ENCODE measurements at places on chromosomes 7 and 10.

DNA sequence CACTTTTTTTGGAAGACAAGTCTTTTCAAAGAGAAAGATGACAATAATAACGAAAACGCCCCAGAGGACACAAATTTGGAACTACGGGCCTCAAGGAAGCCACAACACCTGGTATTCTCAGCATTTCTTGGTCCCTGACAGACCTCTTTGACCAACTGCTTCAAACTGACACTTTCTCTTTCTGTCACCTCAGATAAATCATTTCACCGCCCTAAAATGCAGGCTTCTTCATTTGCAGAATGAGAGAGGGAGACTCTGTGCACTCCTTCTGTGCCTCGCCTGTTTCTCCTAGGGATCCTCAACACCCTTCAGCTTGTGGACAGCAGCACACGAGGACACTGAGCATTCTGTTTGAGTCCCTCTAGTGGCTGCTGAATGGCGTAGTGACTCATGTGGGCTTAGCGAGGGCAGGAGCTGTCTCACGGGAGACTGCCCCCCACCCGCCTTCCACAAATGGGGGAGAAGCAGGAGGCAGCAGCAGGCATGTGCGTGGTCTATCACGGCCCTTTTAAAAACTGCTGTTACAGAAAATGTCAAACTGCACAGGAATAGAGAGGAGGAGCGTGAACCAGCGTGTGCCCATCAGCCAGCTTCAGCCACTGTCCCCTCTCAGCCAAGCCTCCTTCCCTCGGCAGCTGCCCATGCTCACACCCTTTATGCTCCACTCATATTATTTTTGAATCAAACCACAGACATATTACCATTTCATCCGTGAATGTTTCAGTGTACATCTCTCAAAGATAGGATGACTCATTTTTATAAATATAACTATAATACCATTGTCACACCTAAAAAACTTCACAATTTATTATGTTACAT, 41.4 kb downstream of the GSDME start:
- DNase-seq = no peak

DNA sequence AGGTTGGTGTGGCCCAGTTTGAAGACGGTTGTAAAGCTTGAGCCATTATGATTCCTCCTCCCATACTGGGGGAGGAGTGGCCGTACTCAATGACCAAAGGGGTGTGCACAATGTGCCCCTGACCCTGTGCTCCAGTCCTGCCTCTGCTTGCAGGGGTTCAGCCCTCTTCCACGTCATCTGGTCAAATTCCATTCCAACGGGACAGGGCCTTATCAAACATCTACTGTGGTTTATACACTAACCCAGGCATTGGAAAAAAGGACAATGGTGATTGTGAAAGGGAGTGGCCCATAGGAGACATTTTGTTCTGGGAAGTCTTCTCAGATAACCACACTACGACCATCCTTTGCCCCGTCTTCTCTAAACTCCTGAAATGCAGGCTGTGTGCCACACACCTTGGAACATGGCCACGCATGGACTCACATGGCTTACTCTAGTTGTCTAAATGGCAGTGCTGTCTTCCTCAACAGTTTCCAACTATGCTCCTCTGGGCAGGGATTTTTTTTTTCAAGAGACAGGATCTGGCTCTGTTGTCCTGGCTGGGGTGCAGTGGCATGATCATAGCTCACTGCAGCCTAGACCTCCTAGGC, 103.0 kb downstream of the JCAD start:
- no peak for DNase-seq

DNA sequence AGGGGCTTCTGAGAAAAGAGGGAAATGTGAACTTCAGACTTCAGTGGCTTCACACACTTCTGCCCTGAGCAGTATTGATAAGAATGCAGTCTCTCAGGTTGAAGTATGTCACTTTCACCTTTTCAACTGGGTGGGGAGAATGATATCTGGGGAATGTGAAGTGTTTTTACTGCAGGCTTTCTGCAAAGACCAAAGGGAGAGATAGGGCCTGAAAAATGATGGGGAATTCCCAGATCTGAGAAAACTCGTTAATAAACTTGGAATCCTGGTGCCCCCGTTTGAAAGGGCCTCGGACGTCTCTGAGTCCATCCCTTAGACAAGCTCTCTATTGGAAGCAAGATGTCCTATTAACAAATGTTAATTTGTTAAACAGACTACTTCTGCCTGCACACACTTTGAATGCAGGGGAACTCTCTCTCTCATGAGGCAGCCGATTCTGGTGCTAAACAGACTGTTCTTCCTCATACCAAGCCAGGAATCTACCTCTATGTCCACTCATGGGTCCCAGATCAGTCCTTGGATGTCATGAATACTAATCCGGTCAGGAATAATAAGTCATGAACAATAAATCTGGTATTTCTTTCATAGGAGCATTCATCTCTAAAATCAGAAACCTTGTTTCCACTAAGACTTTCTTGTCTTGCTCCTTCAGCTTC, 193.6 kb downstream of the JCAD start:
- DNase-seq = no peak

GRCh38 chr7:10998996-10999757, 25.5 kb downstream of the PHF14 start:
- no peak for DNase-seq

GRCh38 chr10:105010411-105011121, 369.5 kb downstream of the SORCS3 start:
- DNase-seq = no peak

GRCh38 chr10:97911217-97911616, 61.6 kb downstream of the GOLGA7B start:
- DNase-seq = no peak

GRCh38 chr10:91901784-91902677, 7.3 kb downstream of the FGFBP3 start:
- no peak for DNase-seq

- no peak for DNase-seq
Observed at GRCh38 chr10:77006836-77007511, 630.6 kb downstream of the KCNMA1 start.

GRCh38 chr7:47946581-47947354, 1.5 kb downstream of the PKD1L1 start:
- DNase-seq = no peak

DNA sequence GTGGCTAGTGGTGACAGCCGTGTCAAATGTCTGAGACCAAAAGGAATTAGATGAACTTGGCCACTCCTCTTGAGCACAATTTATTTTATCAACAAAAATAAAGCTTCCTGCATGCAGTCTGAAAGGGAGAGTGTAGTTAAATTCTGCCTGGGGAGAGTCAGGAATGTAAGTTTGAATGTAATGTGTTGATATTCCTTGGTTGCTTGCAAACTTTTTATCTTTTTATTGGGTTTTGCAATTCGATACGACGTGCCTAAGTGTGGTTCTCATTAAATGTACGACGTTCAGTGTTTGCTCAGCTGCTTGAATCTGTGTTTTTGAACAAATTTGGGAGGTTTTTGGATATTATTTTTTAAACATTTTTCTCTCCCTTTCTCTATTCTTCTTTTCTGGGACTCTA, 839.9 kb downstream of the CCSER2 start:
- no peak for DNase-seq

DNA sequence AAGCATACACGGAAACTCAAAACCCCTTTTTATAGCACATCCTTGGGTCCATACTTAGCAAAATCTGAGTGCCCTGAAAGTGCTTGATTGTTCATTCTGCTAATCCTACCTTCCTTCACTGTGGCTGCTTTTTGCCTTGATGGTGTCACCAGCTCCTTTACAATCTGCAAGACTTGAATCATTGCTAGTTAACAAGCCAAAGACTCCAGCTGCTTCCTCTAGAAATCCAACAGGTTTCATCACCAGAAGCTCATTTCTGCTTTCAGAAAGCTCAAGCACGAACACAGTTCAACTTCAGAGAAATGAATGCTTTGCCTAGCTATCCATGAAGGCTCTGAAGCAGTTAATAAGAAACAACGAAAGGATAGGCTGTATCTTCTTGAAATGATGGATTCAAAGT, 38.0 kb downstream of the USP6NL start:
- DNase-seq = no peak

DNA sequence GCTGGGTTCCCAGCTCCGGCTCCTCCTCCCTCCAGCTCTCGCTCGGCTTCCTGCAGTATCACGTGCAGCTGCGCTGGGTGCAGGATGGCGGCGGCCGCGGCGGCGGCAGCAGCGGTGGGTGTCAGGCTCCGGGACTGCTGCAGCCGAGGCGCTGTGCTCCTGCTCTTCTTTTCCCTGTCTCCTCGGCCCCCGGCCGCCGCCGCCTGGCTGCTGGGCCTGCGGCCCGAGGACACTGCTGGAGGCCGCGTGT, at the start of gene CNNM1:
CNNM1 (plus strand) TSS at position 53 of the 250 bp plus-strand sequence; CDS start at position 85, 32 bp downstream.
- no peak for DNase-seq

DNA sequence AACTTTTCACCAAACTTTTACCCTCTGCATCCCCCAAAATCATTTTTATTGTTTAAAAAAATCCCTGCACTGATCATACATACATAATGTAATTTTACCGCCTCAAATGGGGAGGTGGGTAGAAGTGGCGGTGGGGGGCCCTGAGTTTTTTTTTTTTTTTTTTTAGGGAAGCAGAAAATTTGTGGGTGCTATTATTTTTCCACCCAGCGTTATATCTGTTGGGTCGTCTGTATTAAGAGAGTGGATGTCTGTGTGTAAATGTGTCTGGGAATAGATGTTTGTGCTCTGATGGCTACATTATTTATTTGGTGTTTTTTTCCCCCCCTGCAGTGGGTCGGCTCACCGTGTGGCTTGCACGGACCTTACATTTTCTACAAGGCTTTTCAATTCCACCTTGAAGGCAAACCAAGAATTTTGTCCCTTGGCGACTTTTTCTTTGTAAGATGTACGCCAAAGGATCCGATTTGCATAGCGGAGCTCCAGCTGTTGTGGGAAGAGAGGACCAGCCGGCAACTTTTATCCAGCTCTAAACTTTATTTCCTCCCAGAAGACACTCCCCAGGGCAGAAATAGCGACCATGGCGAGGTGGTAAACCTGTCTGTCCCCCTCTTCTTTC, 438 bp downstream of the ARID5B start:
- no peak for DNase-seq

GRCh38 chr10:72729528-72729927, 37.6 kb downstream of the MCU start:
- no peak for DNase-seq

- no peak for DNase-seq
Observed at GRCh38 chr10:79463578-79464496, 18.4 kb upstream of the ZCCHC24 start.

- no peak for DNase-seq
Observed at GRCh38 chr7:101701153-101701794, 72.2 kb upstream of the MYL10 start.

DNA sequence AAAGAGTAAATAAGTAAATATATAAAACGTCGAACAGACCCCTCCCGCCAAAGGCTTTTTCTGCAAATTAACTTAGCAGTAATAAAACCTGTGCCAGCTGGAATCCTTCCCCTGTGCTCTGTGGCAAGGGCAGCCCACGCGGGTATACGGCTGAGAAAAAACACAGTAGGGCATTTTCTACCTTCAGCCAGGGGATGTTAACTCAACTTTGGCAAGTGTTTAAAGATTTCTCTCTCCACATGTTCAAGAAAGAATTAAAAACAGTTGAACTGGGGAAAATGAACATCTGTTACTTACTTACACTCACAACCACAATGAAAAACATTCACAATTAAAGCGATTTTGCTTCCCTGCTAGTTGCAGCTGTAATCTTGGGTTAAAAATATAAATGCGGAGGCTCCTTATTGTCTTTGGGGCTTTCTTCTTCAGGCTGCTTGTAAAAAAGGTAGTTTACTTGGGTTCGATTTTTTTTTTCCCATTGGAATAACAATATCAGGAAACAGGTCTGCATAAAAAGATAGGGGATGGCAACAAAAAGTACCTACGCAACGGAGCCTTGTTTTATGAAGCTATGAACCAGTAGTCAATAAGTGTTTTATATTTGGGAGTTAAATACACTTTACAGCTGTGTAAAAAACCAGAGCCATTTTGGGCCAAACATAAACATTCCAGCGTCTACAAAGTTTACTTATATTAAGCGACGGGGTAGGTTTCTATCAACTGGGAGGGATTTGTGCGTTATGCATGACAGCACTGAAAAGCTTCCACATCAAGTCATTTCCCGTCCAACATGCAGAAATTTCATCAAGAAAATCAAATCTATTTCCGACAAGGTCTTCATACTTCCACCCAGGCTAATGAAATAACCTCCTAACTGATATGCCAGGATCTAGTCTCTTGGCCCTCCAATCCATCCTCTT, 132.7 kb downstream of the TAX1BP1 start:
- no peak for DNase-seq

- no peak for DNase-seq
Observed at GRCh38 chr7:82032901-82033300, 263.1 kb upstream of the HGF start.

- DNase-seq = no peak
Observed at GRCh38 chr10:75922435-75922834, 491.0 kb downstream of the LRMDA start.

DNA sequence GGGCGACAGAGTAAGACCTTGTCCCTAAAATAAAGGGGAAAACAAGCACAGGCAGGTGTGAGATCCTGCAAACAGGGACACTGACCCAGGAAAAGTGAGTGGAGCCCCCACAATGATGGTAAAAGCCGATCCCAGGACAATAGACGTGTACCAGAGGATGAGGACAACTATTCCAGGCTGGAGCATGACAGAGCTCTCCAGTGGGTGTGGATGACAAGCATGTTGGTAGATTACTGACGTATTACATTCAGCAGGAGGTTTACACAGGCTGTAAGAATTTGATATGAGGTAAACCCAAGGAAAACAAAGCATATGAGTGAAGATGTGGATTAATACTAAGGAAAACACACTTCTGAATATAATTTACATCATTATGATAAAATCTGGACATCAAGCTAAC, 27.8 kb upstream of the SMURF1 start:
- no peak for DNase-seq

- DNase-seq = no peak
Observed at GRCh38 chr7:149664666-149665065, 108.7 kb downstream of the ZNF467 start.

DNA sequence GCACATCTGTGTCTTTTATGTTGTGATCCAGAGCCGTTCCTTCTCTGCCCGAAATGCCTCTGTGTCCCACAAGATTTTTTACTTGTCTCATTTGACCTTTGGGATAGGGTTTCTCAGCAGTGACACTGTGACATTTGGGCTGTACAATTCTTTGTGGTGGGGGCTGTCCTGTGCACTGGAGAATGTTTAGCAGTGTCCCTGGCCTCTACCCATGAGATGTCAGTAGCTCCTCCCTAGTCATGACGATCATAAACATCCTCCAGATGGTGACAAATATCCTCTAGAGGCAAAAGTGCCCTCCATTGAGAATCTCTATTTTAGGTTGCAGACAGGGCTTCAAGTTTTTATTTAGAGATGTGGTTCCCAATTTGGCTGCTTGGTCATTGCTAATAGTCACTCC, 91.3 kb downstream of the PPP1R17 start:
- DNase-seq = no peak

DNA sequence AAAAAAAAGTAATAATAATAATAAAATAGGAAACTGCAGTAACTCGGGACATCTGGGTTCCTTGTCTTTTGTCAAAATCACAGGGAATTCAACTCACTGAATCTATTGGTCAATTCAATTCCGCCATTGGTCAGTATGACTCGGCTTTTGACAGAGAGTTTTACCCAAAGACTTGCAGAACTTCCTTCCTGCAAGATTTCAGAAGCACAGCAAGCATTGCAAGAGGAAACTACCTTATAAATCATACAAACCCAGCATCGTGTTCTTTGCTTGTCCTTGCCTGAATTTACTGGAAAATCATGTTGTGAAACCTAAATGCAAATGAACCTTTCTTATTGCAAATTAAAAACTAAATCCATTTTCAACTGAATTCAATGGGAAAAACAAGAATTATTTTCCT, 15.5 kb downstream of the KLF6 start:
- DNase-seq = no peak

GRCh38 chr7:106216517-106216922, 68.3 kb downstream of the NAMPT start:
- no peak for DNase-seq

- no peak for DNase-seq
Observed at GRCh38 chr7:15967551-15967950, 281.1 kb upstream of the MEOX2 start.
